ENCODE measurements at places on chromosomes 6 and 20. TPM values are rescaled to one million over a fixed set of nuclear protein-coding genes. Genes with fewer than 3 reads are reported as not detected.

The ERMARD gene
- 66.1 TPM for total RNA-seq

The KIAA1755 gene
- total RNA-seq = 0.30 TPM

The LZTS3 gene
- total RNA-seq = 3.2 TPM

The SMPDL3A gene
- total RNA-seq = 6.0 TPM

The CRISP3 gene
- total RNA-seq = not detected

The STMND1 gene
- 0.29 TPM for total RNA-seq

The SOD2 gene
- 253 TPM for total RNA-seq

The EBF4 gene
- 0.40 TPM for total RNA-seq

DNA sequence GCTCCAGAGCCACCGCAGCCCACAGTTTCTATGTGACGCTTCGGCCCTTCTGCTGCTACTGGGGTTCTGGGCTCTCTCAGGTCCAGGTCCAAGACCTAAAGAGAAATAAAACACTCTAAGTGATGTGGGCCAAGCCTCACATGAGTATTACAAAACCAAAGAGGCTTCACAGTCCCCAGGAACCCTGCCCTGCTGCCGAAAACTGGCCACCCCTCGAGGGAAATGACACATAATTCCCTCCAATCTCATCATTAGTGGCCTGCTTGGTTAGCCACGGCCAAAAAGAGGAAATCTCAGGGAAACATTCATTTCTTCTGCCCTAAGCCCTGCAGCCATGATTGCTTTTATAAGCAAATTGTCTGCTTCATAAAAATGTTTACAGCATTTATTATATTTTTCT, 32.5 kb downstream of the DLL1 start:
- DNase-seq = no peak

DNA sequence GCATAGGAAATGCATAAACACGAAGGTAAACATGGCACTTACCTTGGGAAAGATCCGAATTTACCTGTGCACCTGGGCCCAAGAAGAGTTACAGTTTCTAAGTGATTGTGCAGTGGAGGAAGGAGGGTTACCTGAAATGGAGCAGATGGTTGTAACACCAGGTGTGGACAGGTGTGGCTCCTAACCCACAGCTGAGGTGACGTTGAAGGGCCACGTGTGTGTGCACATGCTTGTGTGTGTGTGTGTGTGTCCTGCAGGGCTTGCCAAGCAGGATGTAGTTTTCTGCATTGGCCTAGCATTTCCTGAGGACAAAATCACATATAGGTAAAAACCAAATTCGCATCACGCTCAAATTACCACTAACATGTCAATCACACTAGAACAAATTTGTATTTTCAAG, 240.8 kb downstream of the ANKRD60 start:
- DNase-seq = no peak

- no peak for DNase-seq
These were observed 658.0 kb upstream of the NOX3 start for GRCh38 chr6:156113631-156114030.

DNA sequence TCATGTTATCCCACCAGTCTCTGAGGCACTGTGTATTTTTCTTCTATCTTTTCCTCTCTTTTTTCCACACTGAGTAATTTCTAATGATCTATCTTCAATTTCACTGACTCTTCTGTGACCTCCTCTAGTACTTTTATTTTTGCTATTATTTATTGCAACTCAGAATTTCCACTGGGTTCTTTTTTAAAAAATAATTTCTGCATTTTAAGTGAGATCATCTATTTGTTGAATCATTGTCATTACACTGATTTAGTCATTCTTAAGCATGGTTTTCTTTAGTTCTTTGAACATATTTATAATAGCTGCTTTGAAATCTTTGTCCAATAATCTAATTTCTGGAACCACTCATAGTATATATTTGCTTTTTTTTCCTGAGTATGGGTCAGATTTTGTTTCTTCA, 96.7 kb upstream of the SLC22A16 start:
- DNase-seq = no peak

GRCh38 chr6:84003131-84003530, 30.4 kb upstream of the MRAP2 start:
- DNase-seq = no peak

- DNase-seq = no peak
These were observed 8.2 kb downstream of the ASXL1 start for GRCh38 chr20:32366380-32366779.

DNA sequence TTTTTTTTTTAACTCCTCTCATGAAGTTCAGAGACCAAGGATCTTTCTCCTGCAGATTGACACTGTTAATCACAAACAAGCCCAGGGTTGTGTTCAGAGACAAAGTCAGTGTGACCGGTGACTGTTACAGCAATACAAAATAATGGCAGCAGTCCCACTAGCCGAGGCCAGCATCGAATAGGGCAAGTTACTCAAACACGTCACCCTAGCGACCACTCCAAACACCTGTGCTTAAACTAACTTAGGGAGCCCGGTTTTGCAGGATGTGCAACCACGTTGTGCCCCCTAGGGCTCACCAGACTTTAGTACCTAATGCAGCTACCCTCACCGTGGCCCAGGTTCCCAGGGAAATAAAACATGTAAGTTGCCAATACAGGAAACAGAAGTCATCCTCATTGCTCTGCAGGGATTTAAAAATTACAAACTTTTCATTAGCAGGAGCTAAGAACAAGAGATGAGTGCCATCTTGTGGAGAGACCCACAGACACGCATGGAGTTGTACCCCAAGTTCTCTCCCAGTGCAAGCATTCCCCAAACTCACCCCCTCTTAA, 38.1 kb downstream of the FAM50B start:
- DNase-seq = peak; percentile 29

GRCh38 chr6:21594416-21595281, 1.1 kb downstream of the SOX4 start:
- peak; percentile 80 for DNase-seq

DNA sequence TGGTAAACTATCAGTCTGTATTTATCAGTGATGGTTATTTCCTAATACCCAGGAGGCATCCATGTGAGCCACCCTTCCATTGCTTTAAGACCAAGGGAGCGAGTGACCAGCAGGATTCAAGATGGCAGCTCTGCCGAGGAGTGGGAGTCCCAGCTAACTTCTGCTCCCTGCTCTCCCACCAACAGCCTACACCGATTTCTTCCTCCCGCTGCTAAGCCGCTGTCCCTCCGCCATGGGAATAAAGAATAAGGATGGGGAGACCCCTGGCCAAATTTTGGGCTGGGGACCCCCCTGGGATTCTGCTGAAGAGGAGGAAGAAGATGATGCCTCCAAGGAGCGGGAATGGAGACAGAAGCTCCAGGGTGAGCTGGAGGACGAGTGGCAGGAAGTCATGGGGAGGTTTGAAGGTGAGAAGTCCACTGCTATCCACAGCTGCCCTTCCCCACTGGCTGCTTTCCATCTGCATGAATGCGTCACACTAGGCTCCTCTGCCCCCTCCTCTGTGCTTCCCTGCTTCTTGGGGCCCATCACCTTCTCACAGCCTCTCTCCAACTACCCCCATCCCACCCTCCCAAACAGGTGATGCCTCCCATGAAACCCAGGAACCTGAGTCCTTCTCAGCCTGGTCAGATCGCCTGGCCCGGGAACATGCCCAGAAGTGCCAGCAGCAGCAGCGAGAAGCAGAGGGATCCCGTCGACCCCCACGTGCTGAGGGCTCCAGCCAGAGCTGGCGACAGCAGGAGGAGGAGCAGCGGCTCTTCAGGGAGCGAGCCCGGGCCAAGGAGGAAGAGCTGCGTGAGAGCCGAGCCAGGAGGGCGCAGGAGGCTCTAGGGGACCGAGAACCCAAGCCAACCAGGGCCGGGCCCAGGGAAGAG, 10.3 kb downstream of the NFKBIL1 start:
- DNase-seq = no peak

DNA sequence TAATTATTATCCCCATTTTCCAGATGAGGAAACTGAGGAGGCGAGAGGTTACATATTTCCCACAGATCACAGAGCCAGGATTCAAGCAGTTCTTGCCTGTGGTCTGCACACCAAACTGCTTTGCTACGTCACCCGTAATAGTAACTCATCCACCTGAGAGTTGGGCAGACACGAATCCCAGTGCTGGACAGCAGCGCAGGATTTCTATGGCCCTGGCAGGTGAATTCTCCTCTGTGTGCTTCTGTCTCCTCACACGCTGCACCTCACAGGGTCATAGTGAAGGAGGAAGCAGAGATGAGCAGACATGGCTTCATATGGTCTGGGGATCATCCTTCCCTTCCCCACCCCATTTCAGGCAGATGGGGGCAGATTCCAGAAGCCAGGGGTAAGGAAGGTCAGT, 127.0 kb upstream of the LRFN2 start:
- no peak for DNase-seq

- DNase-seq = no peak
These were observed 136.2 kb downstream of the BMP7 start for GRCh38 chr20:57130160-57130772.

DNA sequence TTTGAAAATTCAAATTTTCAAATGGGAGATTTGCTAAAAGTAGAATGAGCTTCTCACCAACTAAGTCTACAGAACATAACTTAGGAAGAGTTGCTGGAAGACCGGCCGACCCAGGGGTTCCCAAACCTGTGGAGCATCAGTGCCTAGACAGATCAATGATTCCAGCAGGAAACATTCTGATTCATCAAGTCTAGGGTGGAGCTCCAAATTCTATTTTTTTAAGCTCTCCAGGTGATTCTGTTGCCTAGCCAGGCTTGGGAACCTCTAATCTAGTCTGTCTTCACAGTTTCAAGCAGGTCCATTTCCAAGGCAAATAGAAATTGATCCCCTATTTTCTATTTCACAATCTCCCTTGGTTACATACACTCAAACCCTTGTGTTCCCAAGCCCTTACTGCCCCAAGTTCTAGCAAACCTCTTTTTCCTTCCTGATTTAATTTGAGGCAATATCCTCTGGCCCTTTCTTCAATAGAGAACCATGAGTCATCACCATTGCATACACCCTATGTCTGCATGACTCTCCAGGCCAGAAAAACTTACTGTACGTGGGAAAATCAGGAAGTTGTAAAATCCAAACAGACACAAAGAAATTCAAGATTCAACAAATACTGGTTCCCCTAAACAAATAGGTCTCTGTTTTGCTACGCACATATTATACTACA, 8.9 kb downstream of the ATXN1 start:
- DNase-seq = peak; percentile 81

GRCh38 chr6:14743474-14744211, 502.2 kb upstream of the JARID2 start:
- DNase-seq = peak; percentile 100

GRCh38 chr20:6940048-6940447, 172.6 kb downstream of the BMP2 start:
- peak; percentile 45 for DNase-seq

DNA sequence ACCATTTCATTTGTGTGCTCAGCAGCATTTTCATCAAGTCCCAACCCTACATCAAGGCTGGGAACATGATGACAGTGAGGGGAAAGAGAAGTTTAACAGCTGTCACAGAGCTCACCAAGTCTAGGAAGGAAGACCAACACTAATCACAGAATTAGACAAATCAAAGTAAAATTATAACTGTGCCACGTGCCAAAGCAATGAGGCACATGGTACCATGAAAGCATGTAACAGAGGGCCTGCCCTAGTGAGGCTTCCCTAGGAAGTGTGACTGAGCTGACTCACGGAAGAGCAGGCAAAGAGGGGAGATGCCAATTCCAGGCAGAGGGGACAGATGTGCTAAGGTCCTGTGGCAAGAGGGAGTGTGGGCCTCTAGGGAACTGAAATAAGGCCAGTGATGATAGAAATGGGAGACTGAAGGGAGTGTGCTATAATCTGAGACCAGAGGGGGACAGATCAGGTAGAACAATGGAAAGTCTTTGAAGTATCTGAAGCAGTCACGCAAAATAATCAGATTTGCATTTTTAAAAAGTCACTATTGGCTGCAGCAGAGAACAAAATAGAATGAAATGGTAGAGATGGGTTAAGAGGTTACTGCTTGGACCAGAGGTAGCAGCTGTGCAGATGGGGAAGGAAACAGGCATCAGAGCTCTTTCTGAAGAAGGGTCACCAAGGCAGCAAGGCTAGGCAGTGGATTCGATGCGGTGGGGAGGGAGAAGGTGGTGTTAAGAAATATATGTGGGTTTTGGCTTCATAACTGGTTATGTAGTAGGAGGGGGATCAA, 86.8 kb downstream of the GPR6 start:
- DNase-seq = no peak
